Amygdala (tissue), 56 donors: ENCODE measurements at places on chromosomes 3 and 15.

- DNase-seq = no peak
Observed at GRCh38 chr15:71732636-71733035, 77.7 kb upstream of the NR2E3 start.

GRCh38 chr3:53820084-53820483, 26.1 kb downstream of the CHDH start:
- DNase-seq = no peak

GRCh38 chr3:142604940-142605339, 8.7 kb downstream of the PLS1 start:
- DNase-seq = no peak

DNA sequence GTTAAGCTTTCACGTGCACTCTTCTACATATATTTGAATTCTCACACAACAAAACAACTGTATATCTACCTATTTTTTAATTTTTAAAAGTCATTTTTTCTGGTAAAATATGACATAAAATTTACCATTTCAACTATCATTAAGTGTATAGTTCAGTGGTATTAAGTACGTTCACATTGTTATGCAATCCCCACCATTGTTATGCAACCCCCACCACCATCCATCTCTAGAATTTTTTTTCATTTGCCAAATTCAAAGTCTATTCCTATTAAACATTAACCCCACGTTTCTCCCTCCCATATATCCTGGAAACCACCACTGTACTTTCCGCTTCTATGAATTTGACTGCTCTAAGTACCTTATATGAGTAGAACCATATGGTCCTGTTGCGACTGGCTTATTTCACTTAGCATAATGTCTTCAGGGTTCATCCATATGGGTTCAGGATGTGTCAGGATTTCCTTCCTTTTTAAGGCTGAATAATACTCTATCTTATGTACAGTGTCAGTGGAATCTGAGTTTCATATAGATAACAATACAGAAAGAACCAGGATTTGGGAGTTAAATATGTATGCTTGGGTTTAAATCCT, 279.2 kb downstream of the DOCK3 start:
- no peak for DNase-seq

- DNase-seq = no peak
Observed at GRCh38 chr3:195699860-195700259, 20.9 kb upstream of the MUC20 start.

DNA sequence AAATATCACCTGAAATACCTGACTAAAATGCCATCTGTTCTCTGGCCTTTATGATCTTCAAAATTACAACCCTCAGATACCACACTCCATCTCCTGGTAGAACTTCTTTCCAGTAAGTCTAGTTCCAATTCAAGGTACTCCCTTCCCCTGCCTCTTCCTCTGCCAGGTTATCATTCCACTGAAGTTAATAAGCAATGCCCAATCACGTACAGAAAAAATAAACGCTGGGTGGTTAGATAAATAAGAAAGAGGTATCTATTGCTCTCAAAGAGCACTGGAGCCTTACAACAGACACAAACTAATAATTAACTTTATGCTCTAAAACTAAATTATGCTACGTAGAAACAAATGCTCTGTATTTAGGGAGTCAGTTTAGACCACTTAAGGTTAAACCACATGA, 112.5 kb downstream of the MYO9A start:
- DNase-seq = no peak

DNA sequence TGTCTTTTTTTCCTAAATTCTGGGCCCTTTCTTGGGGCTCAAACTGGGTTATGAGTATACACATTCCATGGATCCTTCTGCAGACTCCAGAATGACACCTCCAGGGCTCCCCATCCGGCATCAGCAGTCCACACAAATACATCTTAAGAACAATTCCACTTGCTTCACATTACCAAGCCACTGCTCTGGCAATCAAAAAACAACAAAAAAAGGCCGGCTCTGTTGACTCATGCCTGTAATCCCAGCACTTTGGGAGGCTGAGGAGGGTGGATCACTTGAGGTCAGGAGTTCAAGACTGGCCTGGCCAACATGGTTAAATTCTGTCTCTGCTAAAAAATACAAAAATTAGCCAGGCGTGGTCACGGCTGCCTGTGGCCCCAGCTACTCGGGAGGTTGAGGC, 49.9 kb upstream of the LPP start:
- no peak for DNase-seq

DNA sequence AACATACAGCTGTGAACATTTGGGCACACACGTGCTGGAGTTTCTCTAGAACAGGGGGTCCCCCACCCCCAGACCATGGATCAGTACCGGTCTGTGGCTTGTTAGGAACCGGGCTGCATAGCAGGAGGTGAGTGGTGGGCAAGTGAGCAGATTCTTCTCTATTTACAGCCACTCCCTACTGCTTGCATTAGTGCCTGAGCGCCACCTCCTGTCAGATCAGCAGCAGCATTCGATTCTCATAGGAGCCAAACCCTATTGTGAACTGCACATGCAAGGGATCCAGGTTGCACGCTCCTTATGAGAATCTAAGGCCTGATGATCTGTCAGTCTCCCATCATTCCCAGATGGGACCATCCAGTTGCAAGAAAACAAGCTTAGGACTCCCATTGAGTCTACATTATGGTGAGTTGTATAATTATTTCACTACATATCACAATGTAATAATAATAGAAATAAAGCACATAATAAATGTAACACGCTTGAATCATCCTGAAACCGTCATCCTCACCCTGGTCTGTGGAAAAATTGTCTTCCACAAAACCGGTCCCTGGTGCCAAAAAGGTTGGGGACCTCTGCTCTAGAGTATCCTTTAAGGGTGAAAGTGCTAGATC, 25.8 kb downstream of the CHRM5 start:
- DNase-seq = no peak

DNA sequence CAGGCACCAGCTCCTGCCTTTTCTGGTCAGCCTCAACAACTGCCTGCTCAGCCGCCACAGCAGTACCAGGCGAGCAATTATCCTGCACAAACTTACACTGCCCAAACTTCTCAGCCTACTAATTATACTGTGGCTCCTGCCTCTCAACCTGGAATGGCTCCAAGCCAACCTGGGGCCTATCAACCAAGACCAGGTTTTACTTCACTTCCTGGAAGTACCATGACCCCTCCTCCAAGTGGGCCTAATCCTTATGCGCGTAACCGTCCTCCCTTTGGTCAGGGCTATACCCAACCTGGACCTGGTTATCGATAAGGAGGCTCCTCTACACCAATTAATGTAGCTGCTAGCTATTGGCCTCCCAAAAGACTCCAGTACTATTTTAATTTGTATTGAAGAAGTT, 38.9 kb downstream of the TFG start:
- no peak for DNase-seq

GRCh38 chr3:55697177-55697865, 210.2 kb upstream of the WNT5A start:
- DNase-seq = no peak

- DNase-seq = no peak
Observed at GRCh38 chr3:177263615-177264368, 66.5 kb upstream of the TBL1XR1 start.

GRCh38 chr3:43872301-43872700, 181.6 kb downstream of the ABHD5 start:
- no peak for DNase-seq

GRCh38 chr15:71575474-71576045, 234.8 kb upstream of the NR2E3 start:
- no peak for DNase-seq

- no peak for DNase-seq
Observed at GRCh38 chr3:108406661-108407206, 103.7 kb downstream of the MYH15 start.

- DNase-seq = no peak
Observed at GRCh38 chr3:146067048-146067447, 93.9 kb downstream of the PLOD2 start.

DNA sequence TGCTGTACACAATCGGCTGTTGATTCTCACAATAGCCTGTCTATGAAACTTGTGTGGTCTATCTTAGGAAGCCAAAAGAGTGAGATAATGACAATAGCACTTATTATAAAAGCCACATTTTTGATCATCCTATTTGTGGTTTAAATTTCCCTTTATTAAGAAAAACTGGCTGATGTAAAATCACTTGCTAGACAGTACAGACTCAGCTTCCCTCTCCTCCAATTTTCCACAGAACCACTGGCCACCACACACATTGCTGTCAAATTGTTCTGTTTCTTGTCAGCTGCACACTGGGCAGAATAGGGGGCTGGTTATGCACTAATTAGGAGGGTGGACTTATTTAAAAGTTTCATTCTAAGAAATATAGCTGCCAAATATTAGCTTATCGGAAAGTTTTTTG, 425.9 kb downstream of the EPHA3 start:
- no peak for DNase-seq

DNA sequence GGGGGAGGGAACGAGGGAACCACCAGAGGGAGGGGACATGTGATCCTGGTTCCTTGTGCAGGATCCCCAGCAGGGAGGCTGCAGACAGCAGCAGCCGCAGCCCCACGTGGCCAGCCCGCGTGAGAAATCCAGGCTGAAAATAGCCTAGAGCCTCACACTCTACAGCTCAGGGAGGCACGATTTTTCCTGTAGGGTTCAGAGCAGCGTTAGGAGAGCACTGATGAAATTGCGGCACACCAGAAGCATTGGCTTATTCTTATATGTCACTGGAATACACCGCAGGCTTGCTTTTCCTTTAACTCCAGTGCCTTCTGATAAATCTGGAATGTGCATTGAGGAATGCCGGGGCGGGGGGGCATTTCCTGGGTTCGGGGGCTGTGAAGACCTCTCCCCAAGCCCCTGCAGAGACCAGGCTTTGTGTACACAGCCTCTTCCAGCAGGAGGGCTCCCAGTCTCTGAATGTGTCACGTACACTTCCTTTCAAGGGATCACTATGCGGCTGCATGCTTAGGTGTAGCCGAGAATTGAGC, 193.0 kb downstream of the ATP10A start:
- DNase-seq = peak; percentile 72

DNA sequence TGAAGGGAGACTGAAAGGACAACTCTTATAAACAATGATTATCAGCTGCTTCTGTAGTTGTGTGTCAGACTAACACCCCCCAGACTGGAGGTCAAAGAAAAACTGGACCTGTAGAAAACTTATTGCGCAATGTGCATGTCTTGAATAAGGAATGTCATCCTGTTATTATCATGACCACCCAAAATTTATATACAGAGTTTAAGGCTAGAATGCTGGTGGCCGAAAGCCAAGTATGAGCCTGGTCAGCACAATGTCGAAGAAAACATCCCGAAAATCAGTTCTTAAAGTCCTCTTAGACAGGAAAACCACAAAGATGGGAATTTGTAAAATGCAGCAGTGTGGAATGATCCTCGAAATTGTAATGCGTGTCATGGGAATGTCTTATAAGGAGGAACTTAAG, 29.3 kb downstream of the RFTN1 start:
- no peak for DNase-seq

GRCh38 chr15:90933301-90933700, 952 bp upstream of the HDDC3 start:
- no peak for DNase-seq

DNA sequence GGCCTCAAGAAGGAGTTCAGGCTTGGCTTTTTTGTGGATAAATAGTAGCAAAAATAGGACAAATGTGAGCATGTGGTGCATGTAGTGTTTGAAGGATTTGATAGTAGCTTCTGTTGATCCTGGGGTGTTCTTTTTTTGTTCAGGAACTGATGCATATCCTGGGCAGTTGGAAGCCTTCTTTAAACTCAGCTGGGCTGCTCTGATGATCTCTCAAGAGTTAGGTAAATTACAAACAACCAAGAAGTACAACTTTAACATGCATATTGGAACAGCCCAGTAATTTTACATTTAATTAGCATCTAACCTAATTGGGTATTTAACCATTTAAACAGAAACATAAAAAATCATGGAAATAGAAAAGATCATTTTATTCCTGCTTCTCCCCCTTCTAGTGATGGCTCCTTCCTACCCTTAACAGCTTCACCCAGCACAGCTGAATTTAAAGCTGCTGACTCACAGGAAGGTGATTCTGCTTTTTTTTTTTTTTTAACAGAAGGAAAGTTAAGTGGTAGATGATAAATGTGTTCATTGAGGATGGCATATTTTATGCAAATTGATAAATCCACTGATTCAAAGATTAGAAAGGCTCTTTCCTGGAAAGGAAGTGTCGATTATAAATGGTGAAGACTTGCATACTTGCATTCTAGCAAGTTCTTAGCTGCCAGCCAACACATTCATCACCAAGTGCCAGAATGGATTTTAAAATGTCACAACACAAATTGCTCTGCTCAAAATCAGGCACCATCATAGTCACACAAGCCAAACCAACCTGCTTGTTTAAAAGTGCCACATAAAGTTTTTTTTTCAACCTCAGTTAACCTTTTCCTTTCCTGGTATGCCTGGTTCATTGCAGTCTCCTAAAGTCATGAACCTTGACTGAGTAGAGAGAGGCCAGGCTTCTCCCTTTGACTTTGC, 20.0 kb downstream of the SLC35G2 start:
- DNase-seq = no peak

- no peak for DNase-seq
Observed at GRCh38 chr3:197229836-197230235, 68.6 kb downstream of the DLG1 start.

- no peak for DNase-seq
Observed at GRCh38 chr3:32886911-32887310, 64.5 kb upstream of the CCR4 start.

GRCh38 chr3:113953677-113954076, 5.9 kb downstream of the ZDHHC23 start:
- DNase-seq = no peak

GRCh38 chr15:28005004-28005527, 94.0 kb downstream of the OCA2 start:
- no peak for DNase-seq
